ENCODE measurements at places on chromosomes 2 and 18.

GRCh38 chr2:64342195-64343099, 111.5 kb upstream of the LGALSL start:
- DNase-seq, result no peak

DNA sequence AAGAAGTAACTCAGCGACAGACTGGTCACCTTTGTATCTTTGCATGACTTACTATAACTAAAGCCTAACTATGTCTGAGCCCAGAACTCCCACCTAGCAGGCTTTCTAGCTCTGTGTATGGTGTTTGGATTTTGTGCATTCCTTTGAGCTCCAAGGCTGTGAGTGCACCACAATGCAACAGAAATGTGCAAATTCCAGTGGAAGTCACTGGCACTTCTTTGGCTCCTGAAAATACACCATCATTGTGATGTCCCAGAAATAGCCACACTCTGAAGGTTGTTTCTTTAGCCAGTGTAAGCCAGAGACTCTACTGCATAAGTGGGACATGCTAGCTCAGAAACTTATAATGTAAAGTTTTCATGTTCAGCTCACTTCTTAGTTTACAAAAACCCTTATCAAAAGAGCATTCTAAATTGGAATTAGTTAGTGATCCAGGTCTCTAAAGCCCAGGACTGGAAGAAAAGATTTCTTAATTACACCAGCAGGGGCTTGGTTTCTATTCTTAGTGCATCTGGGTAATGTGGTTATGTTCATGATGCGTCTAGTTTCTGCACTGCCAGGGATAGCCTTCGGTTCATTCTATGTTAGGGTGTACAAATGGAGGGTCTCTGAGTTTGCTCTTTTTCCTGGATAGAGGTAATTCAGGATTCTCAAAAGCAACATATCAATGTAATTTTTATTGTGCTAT, 1239.5 kb upstream of the ZEB2 start:
- DNase-seq, result no peak

- no peak for DNase-seq
These were observed 48.2 kb upstream of the REV1 start for GRCh38 chr2:99537910-99538485.

DNA sequence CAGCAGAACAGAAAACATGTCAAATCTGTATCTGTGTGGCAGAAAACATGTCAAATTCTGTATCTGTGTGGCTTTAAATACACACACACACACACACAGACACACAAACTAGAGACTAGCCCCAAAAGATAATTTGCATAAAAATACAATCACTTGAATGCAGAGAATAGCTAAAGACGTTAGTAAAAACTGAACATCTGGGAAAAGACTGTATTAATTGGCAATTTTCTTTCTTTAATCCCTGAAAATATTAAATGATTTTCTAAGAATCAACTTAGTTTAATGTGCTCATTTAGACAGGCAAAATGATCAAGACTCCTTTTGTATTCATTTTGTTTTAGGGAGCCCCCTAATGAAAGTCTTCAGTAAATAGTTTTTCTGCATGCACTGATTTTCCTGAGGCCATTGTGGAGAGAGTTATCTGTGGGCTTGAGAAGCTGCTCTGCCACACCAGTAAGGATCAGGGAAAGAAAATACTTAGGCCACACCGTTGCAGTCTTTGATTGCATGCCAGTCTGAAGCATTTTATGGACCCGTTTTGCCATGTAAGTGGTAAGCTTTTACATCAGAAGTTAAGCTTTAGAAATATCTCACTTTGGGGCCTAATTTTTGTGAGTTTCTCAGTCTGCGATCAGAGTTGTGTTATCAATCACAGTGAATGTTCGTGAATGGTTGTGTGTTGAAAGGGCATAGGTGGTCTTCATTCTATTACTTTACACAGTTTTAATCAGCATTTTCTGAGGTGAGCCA, 2.2 kb downstream of the SPATS2L start:
- DNase-seq, result no peak

DNA sequence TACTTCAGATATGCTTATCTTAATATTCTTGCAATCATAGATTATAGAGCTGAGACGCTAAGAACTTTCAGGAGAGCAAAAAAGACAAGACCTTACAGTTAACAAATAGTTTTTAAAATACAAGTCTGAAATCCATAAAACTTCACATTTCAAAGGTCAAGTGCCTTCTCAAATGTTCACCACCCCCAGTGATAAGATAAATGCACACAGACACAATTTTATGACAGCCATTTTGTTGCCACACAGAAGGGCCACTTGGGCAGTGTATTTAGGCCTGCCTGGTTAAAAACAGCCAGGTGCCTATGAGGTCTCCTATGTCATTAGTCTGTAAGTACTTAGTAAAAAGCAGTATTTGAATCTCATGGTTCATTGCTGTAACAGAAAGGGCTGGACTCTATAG, 8.1 kb upstream of the PSTPIP2 start:
- DNase-seq, result no peak

DNA sequence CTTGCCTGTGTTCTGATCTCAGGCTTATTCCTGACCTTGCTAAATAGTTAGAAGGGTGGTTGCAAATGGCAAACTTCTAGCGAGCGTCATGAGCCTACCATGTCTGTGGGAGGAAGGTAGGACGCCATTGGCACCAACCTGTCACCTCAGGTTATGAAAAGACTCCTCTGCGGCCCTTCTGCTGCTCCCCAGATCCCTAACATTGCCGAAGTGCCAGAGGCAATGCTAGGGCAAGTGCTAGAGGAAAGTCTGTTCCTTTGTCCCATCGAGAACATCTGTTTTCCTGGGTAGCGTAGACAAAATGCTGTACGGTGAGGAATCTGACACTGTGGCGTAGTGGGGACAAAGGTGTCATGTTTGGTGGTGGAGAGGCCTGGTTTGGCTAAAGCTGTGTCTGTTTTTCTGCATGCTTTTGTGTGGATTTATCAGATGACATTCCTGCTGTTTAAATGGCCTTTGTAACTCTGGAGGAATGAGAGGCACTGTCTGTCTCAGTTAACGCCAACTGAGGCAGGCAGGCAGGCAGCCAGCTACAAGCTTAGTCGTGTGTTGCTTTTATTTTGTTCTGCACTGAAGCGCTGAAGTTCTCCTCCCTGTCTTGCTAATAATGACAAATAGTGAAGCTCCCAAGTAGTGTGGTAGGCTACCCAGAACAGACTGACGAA, 94.1 kb downstream of the PRPF40A start:
- no peak for DNase-seq

DNA sequence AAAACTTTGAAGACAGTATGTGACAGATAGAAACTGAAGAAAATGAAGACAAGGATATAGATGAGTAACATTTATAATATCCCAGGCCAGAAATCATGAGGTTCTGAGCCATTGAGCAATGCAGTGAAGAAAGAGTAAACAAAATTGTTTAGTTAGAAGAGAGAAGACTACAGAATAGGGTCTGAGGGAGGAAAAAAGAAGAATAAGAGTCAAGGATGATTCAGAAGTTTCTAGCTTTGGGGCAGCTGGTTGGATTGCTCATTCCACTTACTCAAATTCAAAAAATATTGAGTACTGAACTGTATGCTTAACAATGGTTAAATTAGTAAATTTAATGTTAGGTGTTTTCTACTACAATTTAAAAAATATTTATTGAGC, 155.0 kb upstream of the OTX1 start:
- no peak for DNase-seq

DNA sequence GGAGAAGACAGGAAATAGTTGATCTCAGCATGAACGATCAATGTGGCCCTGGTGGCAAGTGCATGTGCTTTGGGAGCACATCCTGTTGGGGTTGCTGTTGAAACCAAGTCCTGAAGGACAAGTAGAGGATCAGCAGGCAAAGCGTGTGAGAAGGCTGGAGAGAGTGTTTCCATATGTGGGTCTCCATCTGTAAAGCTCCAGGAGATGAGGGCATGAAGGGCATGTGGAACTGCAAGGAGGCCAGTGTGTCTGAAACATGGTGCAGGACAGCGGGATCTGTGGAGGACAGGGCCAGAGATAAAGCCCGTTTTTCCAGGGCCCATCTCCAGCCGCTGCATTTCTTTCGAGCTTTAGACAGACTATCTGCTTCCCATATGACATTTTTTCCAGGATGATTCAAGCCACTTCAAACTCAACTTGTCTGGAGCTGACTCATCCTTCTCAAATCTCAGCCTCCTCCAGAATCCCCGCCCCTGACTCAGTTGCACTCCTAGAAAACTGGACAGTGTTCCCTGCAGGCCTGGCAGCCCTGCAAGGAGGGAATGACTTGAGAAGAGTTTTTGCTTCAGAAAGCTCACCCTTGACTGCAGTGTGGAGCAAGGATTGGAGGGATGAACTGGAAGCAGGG, 226.1 kb downstream of the VAPA start:
- no peak for DNase-seq

- DNase-seq, result no peak
These were observed 52.3 kb downstream of the CYP26B1 start for GRCh38 chr2:72095364-72095763.

- no peak for DNase-seq
These were observed 7.5 kb downstream of the COL5A2 start for GRCh38 chr2:189171956-189172609.

DNA sequence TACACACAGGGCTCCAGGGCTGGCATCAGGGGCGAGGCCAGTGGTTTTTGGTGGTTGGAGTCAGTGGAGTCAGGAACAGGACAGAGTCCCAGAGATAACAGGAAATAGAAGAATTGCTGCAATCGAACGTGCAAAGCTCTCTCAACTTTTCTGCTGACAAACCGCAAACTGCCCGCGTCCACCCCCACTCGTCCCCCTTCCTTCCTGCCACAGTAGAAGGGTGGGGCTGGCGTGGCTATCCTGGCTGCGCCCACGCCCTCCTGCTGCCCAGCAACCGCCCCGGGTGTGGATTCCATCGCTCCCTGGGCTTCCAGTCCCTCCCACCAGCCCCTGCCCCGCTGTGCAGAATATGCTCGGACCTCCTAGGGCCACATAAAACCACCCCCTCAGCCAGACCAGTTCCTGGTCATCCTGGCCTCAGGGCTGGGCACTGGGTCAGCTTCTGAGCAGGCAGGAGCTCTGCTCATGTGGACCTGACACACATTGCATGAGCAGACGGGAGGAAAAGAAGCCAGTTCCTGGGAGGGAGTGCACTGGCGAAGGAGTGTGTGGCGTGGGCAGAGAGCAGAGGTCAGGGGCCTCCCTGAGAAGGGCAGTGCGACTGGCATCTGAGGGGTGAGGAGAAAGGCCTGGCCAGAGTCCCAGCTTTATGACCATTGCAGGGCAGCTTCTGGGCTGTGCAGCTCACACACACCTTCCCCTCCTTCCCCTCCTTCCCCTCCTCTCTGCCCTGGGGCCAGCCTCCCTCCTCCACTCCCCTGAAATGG, 85.4 kb upstream of the ATG16L1 start:
- no peak for DNase-seq

DNA sequence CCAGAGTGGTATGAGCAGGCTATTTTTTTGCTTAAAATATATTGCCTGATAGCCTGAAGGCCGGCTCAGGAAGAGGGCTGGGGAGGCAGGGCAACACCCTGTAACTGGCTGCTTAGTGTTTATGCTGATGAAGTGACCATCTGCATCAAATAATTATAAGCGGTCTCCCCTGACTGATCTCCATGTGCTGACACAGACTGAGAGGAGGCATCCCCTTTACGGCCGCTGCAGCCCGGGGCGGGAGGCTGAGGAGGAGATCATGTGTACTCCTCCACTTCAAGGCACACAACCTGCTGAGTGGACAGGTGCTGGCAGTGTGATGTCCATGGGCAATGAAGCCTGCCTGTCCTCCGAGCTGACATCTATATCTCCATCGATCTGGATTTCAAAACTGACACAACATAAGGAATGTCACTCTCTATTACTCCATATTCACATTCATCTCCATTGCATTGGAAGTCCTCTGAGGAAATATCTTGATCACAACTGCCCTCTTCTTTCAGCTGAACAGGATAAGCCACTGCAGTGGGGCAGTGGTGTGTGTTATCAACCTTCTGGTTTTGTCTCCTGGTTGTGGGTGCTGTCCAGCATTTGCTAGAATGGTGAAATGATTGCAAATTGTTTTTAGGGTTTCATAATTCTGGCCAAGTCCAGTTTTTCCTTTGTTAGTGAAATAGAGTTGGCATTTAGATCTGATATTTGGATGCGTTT, 143.5 kb downstream of the AQP4 start:
- no peak for DNase-seq
